Adrenal gland (tissue), 19 donors: ENCODE measurements at places on chromosomes 13 and 19. TPM values are rescaled to one million over a fixed set of nuclear protein-coding genes. Genes with fewer than 3 reads are reported as not detected.

The CALR gene
- total RNA-seq: 503 TPM

The CD79A gene
- 0.50 TPM for total RNA-seq

DNA sequence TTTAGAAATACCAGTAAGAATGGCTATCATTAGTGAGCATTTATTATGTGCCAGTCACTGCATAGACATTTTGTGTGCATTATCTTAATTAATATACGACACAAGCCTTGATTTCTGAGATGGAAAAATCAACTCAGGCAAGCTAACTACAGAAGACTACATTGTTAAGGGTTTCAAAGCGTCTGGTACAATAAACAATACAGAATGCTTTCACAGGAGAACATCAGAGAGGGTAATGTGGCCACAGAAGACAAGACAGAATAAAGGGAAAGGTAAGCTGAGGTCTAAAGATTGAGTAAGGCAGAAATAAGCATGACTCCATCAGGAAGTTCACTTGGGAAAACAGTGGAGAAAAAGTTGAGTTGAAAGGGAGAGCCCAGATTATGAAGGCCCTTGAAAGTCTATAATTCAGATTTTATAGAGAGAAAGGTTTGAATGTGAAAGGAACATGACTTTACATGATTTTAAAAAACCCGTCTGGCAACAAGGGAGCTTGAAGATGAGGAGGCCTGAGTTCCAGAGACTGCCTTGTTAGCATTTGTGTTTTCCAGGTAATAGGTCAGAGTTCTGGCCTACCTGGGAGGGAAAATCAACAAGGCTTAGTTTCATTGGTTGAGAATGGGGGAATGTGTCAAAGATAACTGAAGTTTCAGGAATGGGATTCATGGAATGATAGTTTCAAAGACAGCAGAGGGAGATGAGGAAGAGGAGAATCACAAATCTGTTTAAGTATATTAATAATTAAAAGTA is 1.8 kb upstream of the MBNL2 start:
- no peak overlapping the region for H3K4me3 ChIP-seq
- no peak for DNase-seq
- no peaks in the 10 kb centered on the region for H3K27me3 ChIP-seq
- H3K27ac ChIP-seq: no peak overlapping the region

GRCh38 chr13:45051315-45051714 is 62.0 kb downstream of the GPALPP1 start:
- no peak overlapping the region for H3K4me3 ChIP-seq
- no peak overlapping the region for H3K27ac ChIP-seq
- peaks cover 7% of the 10 kb centered on the region for H3K4me1 ChIP-seq
